Prostate gland (tissue), 2 donors: ENCODE measurements at places on chromosomes 2 and 18. TPM values are rescaled to one million over a fixed set of nuclear protein-coding genes. Genes with fewer than 3 reads are reported as not detected.
A peak's percentile ranks its signal among the peaks of the same experiment; 100 is the strongest.

- H3K4me3 ChIP-seq, result no peak overlapping the region
- peak overlapping the region; percentile 28 for H3K27ac ChIP-seq
- peaks cover 5% of the 10 kb centered on the region for H3K4me1 ChIP-seq
- H3K27me3 ChIP-seq, result no peaks in the 10 kb centered on the region
- no peak for DNase-seq
These were observed 72.0 kb upstream of the AFF3 start for GRCh38 chr2:100214265-100214971.

DNA sequence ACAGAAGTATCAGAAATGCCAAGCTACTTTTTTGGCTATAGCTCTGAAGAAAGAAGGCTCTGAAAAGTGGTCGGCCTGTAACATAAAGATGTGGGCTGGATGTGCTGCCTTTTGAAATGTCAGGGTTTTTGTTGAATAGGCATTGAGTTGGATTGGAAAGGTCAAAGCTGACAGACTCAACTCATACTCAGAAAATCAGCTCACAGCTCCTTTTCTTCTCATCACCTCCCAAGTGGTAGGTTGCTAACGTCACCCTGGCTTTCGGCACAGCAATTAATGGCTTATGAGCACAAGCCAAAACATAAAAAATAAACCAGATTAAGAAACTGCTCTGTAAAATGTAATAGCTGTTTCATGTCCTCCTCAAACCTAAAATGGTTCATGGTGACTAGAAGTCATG, 68.3 kb downstream of the KCNF1 start:
- no peaks in the 10 kb centered on the region for H3K27me3 ChIP-seq
- no peak overlapping the region for H3K4me3 ChIP-seq
- no peak for DNase-seq
- no peaks in the 10 kb centered on the region for H3K36me3 ChIP-seq
- no peak overlapping the region for H3K27ac ChIP-seq

Gene TGOLN2
- total RNA-seq, result 140 TPM

DNA sequence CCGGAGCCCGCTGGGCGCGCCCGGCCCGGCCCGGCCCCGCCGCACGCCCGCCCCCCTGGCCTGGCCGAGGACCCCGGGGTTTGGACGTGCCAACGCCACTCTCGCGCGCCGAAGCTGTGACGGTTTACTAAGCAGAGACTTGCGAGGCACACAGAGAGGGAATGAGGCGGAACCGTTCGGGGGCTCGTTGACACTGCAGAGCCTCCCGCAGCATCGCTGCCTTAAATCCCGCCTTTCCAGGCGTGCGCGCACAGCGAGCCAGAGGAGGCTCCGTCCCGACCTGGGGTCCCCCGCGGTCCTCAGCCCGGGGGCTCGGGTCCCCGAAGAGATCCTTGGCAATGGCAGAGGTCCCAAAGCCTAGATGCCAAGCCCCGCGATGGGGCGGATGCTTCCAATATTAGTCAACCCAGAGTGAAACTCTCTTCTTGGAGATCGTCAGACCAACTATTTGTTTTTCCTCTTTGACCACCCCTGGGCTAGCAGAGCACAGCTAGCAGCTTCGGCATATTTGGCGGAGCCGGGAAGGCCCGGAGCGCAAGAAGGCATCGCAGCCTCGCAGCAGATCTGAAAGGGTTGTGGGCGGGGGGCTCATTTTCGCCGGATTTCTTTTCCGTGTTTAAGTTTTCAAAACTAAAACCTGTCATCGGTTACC, at the start of gene ZNF385B:
ZNF385B (minus strand) TSS at position 197 of the 652 bp plus-strand sequence.
- DNase-seq, result no peak
- H3K27ac ChIP-seq, result peak within 1 kb of the TSS; percentile 14
- H3K36me3 ChIP-seq, result no peaks in the 10 kb centered on the region
- H3K4me1 ChIP-seq, result no peaks in the 10 kb centered on the region
- peak within 1 kb of the TSS; percentile 41 for H3K4me3 ChIP-seq

- no peaks in the 10 kb centered on the region for H3K36me3 ChIP-seq
- H3K4me3 ChIP-seq, result no peak overlapping the region
- DNase-seq, result no peak
- H3K27me3 ChIP-seq, result no peaks in the 10 kb centered on the region
- H3K27ac ChIP-seq, result no peak overlapping the region
These were observed 19.6 kb upstream of the ESPNL start for GRCh38 chr2:238080518-238080917.

- H3K27ac ChIP-seq, result peak overlapping the region; percentile 17
- peaks cover 6% of the 10 kb centered on the region for H3K4me1 ChIP-seq
- H3K27me3 ChIP-seq, result no peaks in the 10 kb centered on the region
- H3K36me3 ChIP-seq, result no peaks in the 10 kb centered on the region
- H3K4me3 ChIP-seq, result no peak overlapping the region
These were observed 10.7 kb downstream of the BAZ2B start for GRCh38 chr2:159605441-159606178.
